NAMALWA (cell line): ENCODE measurements at places on chromosomes 6 and 20.

DNA sequence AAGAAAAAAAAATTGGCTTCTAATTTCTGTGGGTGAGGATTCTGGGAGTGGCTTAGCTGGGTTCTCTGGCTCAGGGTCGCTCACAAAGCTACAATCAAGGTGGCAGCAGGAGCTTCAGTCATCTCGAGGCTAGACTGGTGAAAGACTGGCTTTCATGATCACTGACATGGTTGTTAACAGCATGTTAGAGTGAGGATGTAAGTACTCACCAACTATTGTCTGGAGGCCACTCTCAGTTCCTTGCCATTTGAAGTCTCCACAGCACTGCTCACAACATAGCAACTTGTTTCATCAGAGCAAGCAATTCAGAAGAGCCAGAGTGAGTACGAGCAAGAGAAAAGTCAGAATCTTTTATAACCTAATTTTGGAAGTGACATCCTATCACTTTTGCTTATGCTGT, 145.7 kb upstream of the PRSS16 start:
- DNase-seq: no peak

GRCh38 chr6:158905277-158905676, 86.1 kb upstream of the EZR start:
- DNase-seq: peak; percentile 26

- peak; percentile 16 for DNase-seq
Measured at GRCh38 chr20:62641321-62642050, 817 bp upstream of the SLCO4A1 start.

DNA sequence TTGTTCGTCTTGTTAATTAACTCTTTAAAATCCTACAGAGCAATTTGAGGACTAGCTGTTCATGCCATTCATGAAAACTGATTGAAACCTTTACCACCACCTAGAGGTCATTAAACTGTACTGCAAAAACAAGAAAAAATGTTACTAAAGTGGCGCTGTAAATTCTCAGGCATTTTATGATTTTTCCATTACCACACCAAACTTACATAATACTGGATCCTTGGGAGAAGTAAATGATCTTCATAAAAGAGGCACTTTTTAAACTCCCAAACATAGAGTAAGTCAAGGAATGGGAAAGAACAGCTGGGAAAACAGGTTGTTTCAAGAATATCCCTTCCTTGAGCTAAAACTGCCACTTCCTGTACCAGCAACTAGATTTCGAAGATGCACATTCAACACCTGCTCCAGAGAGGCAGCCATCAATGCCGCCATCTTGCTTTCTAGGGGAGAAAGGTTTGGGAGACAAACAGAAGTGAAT, 54.3 kb downstream of the MYLIP start:
- peak; percentile 79 for DNase-seq

DNA sequence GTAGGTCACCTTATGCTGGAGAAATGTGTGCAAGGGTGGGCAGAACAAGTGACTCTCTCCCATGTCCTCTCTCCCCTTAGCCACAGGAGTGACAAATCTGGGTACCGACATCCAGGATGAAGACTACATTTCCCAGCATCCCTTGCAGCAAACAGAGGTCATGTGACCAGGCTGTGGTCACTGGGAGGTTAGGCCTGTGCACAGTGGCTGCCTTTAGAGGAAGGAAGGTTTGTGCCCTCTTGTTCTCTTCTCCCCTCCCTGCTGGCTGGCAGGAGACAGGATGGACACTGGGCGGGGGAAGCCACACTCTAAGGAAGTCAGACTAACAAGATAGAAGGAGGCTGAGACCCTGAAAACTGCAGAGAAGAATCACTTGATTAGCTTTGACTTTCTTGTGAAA, 360.2 kb downstream of the PREX1 start:
- peak; percentile 48 for DNase-seq

- DNase-seq: no peak
Measured at GRCh38 chr6:20366082-20366830, 35.4 kb upstream of the E2F3 start.

DNA sequence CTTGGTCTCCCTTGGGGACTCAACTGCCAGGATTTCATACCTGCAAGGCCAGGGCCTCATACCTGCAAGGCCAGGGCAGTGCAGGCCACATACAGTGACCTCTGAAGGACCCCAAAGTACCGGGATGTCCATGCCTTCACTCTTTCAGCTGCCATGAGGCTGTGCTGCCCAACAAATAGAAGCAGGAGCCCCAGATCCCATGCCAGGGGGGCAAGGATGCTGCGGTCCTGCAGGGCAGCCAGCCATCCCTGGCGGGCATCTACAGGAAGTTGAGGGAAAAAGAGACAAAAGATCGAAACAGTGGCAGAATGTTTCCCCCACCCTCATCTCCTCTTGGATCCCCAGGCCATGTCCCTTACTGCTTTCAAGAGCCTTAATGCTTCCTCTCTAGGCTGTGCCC, 799 bp downstream of the NRM start:
- DNase-seq: no peak

DNA sequence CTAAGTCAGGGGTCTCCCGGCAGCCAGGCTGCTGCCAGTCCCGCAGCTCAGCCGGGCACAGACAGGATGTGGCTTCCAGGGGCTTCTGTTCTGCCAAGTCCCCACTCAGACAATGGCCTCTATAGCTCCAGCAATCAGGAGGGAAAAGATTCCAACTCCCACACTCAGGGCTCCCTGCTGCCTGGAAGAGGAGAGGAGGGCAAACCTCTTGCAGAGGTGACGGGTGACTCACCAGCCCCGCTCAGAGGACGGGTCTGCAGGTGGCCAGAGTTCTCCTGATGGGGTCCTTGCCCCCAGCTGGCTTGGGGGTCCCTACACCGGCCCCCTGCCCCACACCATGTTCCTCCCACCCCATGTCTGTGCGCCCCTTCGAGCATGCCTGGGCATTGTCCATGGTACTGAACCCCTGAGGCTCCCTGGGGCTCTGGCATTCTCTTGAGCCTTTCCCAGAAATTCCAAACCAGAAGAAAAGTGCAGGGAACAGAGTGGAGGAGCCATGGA, 32.6 kb downstream of the NTSR1 start:
- DNase-seq: no peak

- no peak for DNase-seq
Measured at GRCh38 chr20:36101192-36101591, 53.3 kb upstream of the EPB41L1 start.

GRCh38 chr6:33407132-33407718, 3.6 kb upstream of the PHF1 start:
- peak; percentile 59 for DNase-seq

DNA sequence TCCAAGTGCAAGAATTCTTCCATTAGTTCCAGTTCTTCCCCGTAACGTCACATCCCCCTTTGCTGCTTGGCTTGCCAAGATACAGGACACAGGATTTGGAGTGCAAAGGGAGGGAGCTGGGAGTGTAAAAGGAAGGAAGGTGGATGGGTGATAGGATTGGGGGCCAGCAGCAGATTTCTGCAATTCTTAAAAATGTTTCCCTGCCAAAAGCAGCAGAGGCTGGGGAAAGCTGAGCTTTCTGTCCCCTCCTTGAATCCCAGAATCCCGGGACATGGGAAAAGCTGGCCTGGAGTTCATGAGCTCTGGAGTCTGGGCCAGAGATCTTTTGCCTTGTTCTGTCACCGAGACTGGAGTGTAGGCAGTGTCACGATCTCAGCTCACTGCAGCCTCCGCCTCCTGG, 60.0 kb upstream of the EPB41L1 start:
- DNase-seq: no peak
